ENCODE measurements at places on chromosomes 5 and 9.

- DNase-seq: no peak
Observed at GRCh38 chr9:132970324-132971062, 8.0 kb upstream of the GFI1B start.

- peak; percentile 65 for DNase-seq
Observed at GRCh38 chr9:87336914-87337333, 160.7 kb upstream of the DAPK1 start.

- DNase-seq: peak; percentile 54
Observed at GRCh38 chr5:172984244-172984953, 828 bp downstream of the ATP6V0E1 start.

DNA sequence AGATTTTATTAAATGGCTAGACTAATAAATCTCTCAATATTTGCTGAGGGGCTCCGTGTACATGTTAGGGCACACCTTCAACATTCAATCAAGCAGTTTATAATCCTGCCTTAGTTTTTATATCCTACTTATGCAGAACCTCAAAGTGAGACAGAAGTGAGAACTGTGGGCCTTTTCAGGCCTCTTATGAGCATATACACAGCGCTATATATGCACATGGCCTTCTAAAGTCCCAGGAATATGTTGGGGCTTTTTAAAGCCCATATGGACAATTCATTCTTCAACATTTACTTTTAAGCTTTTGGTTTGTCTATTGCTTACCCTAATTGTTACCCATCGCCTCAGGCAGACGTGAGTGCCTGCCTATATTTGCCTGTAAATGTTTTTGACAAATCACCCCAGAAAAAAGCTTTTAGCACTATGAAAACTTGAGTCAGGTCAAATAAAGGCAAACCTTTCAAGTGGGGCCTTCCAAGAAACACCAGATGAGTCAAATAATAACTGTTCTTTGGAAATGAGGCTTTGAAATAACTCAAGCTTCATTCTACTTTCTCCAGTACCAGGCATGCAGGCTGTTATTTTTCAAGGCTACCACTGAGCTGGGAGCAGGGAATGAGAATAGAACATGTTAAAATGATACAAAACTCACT, 58.2 kb downstream of the ESM1 start:
- no peak for DNase-seq

GRCh38 chr9:134617246-134617645, 24.4 kb upstream of the COL5A1 start:
- DNase-seq: no peak

GRCh38 chr9:129624947-129625346, 1.0 kb upstream of the NTMT1 start:
- DNase-seq: no peak

Data from neuronal stem cell (in vitro differentiated cells).